ENCODE measurements at places on chromosomes 3 and 15.

DNA sequence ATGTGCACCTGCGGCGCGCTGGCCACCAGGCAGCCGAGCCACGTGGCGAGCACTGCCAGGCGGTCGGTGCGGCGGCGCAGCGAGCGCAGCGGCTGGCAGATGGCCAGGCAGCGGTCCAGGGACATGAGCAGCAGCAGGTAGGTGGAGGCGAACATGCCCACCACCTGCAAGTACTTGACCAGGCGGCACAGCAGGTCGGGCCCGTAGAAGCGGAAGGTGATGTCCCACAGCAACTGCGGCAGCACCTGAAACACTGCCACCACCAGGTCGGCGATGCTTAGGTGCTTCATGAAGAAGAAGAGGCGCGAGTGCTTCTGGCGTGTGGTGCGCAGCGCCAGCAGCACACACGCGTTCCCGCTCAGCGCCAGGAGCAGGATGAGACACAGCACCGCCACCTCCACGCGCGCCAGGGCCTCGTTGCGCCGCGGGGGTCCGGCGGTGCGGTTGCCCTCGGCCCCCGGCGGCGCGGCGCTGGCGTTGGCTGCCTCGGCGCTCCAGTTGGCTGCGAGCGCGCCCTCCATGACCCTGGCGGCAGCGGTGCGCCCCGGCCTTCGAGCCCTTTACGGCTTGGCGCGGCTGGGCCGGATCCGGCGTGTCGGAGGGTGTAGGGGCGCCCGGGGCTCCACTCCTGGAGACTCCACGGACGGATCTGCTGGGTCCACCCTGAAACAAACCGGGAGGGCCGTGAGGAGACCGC lies 1.6 kb downstream of the OXTR start:
- DNase-seq = no peak

- DNase-seq = no peak
These were observed 246.8 kb downstream of the NR1D2 start for GRCh38 chr3:24191801-24192403.

DNA sequence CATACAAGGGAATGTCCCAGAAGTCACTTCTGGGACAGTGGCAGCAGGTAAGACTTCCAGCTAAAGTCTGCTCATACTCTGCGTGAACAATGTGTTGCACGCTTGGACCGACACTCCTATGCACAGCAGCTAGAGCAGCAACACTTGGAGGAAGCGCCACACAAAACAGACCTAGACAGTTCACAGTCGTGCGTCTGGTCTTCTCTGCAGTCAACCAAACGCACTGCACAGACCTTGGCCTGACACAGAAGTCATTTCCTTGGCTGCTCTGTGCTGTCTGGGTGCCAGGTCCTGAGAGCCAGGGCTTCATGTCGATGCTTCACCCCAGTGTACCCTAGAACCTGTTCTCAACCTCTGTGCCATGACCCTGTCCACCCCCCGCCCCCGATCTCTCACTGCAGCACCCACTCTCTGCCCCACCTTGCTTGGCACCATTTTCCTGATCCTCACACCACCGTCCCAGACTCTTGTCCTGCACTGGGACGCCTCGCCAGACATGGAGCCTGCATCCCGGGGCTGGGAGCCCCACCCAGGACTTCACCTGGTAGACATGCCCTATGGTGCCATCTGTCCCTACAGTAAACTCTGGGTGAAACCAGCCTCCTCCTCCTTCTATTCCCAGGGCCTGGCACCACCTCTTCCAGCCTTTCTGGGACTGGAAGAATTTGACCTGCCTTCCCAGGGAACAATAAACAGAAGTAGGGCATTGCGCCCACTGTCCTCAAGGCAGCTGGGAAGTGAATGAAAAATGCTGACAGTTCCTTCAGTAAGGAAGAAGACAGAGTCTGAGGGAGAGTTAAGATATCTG lies 3.1 kb downstream of the ATP10A start:
- no peak for DNase-seq

- DNase-seq = no peak
These were observed 174.2 kb upstream of the ATP11B start for GRCh38 chr3:182618981-182619591.

DNA sequence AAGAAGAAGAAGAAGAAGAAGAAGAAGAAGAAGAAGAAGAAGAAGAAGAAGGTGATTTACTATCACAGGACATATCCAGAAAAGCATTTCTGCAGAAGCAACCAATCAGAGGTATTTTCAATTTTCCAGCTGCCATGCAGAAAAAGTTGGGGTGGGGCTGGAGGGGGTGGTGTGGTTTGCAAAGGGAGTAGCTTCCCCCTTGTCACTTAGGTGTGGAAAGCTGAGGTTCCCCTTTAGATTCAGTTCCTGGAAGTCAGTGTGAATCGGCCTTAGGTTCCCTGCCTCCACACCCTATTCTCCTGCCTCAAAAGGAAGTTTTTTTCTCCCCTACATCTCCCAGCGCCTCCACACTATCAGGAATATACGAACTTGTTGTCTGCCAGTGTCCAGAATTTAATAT lies 276.7 kb upstream of the ARRDC4 start:
- no peak for DNase-seq

DNA sequence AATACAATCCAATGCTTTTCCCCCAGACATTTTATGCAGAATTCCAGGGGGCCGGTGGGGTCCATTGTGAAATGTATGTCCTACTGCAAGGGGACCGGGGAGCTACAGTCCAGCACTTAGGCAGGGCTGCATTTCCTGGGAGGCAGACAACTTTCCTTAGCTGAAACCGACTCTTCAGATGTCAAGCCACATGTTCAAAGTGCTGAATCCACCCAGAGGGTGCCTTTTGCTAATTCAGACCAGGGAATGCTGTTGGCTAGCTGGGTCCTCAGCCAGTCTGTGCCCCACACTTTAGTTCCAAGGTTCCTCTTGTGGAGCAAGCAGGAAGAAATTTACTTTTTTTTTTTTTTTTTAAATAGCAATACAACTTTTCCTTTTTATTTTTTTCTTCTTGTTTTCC lies 219.5 kb upstream of the LRTM1 start:
- no peak for DNase-seq

DNA sequence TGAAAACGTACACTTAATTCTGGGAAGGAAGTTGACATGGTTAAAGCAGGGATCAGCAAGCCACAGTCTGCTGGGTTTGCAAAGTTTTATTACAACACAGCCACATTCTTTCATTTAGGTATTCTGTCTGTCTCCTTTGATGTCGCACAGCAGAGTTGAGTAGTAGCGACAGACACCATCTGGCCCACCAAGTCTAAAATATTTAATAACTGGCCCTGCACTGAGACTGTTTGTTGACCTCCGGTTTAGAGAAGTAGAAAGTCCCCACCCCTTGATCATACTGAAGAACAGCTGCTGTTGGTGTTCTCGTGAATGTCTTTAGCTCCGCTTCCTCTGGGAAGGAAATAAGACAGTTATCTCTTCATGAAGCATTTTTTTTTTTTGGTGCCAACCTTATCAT lies 66.2 kb downstream of the MCTP2 start:
- DNase-seq = no peak

All from stimulated activated CD4-positive, alpha-beta T cell treated with anti-CD3 and anti-CD28 coated beads, Interleukin-15, amount 100 ng/mL, for 1 hour (primary cell).